Stomach (tissue), 19 donors: ENCODE measurements at places on chromosomes 16 and 17. TPM values are rescaled to one million over a fixed set of nuclear protein-coding genes. Genes with fewer than 3 reads are reported as not detected.
A peak's percentile ranks its signal among the peaks of the same experiment; 100 is the strongest.

DNA sequence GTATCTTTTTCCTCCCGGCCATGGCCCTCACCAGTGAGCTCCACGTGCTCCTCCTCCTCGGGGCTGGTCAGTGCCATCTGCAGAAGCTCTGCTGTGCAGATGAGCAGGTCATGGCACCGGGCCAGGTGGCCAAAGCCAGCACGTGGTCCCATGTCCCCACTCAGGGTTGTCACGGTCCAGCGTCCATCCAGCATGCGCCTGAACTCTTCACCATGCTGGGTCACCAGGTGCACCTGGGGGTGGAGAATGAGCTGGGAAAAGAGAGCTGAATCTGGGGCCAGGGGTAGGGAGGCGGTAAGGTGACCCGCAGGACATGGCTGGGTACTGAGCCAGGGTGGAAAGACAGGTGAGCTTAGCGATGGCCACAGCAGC, 1.3 kb downstream of the DHX58 start:
- no peaks in the 10 kb centered on the region for H3K27me3 ChIP-seq
- peak overlapping the region; percentile 92 for H3K27ac ChIP-seq
- H3K36me3 ChIP-seq, result peaks cover 4% of the 10 kb centered on the region
- no peak for DNase-seq

Gene TNFRSF13B
- 0.37 TPM for total RNA-seq

Gene TNP2
- not detected for total RNA-seq

DNA sequence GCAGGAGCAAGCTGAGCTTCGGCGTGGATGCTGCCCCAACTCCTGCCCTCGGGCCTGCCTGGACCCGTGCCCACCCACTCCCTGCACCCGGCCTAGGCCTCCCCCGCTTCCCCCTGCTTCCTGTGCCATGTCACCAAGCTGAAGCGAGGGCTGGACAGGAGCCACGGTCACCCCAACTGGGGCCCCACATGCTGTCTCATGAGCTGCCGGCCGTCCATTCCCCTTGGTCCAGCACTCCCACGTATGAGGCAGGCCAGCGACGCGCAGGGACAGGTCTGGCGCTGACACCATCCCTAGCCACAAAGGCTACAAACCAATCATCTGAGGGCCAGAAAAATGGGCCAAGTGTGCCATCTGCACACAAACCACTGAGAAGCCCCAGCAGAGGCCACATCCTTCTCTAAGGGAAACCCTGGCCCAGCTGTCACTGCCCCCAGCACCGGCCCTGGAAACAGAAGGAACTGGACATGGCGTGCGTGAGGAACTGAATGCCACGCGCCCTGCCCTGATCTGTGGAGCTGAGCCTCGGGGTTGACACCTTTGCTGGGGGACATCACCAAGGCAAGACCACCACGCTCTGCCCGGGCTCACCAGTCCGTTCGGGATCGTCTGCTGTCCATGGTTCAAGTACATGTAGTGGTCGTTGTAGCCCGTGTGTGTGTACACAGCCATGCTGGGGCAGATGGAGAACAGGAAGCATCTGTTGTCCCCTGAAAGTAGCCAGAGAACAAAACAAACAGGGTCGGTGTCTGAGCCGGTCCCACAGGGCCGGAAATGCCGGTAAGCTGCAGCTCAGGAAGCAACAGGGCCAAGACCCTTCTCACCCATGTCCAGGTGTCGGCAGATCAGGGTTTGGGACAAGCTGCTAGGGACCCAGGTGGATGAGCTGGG, 22.2 kb downstream of the MEAK7 start:
- DNase-seq, result peak; percentile 21
- no peaks in the 10 kb centered on the region for H3K4me1 ChIP-seq
- H3K36me3 ChIP-seq, result peaks cover 90% of the 10 kb centered on the region
- H3K4me3 ChIP-seq, result no peak overlapping the region
- no peak overlapping the region for H3K27ac ChIP-seq

Gene DOC2A
- not detected for total RNA-seq

DNA sequence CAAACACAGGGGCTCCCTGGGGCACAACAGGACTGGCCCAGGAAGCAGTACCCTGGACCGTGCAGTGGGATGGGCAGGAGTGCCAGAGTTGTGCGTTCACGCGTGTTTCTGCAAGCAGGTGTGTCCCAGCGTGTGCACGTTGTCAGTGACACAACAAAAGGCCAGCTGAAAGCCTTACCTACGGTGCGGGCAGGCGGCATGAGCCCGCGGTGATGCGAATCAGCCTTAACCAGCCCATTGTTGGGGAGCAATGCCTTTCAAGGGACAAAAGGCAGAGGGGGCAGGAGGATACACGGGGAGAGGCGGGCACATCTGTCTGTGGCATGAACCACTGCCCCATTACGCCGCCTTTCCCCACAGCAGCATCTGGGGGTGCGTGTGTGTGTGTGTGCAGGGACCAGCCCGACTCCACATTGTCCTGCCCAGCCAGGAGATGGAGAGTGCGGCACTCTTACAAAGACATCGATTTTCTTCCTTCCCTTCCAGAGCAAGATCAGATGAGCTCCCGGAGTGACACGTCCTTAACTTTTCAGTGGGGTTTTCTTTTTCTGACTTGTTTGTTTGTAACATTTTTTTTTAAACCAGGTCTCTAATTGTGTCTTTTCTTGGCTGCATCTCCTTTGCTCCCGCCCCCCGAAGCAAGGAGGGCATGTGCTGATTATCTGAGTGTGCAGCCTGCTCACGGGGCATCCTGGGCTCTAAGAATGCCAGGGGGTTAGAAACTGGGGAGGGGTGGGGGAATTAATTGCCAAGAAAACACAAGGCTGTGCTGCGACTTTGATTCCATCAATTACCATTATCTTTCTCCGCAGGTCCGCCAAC, 158.1 kb downstream of the ZNF423 start:
- H3K4me3 ChIP-seq, result no peak overlapping the region
- no peaks in the 10 kb centered on the region for H3K36me3 ChIP-seq
- DNase-seq, result no peak
- H3K27me3 ChIP-seq, result no peaks in the 10 kb centered on the region
- peaks cover 40% of the 10 kb centered on the region for H3K4me1 ChIP-seq

Gene NPW
- not detected for total RNA-seq

GRCh38 chr16:18788828-18789514, 1.2 kb downstream of the RPS15A start:
- peak overlapping the region; percentile 100 for H3K4me3 ChIP-seq
- H3K4me1 ChIP-seq, result peaks cover 58% of the 10 kb centered on the region
- H3K27ac ChIP-seq, result peak overlapping the region; percentile 92
- peak; percentile 32 for DNase-seq
- H3K36me3 ChIP-seq, result peaks cover 58% of the 10 kb centered on the region
- H3K27me3 ChIP-seq, result no peaks in the 10 kb centered on the region

- peaks cover 88% of the 10 kb centered on the region for H3K4me1 ChIP-seq
- H3K4me3 ChIP-seq, result no peak overlapping the region
- H3K36me3 ChIP-seq, result peaks cover 8% of the 10 kb centered on the region
- peak overlapping the region; percentile 83 for H3K27ac ChIP-seq
These were observed 5.6 kb upstream of the MTSS2 start for GRCh38 chr16:70691223-70692129.

DNA sequence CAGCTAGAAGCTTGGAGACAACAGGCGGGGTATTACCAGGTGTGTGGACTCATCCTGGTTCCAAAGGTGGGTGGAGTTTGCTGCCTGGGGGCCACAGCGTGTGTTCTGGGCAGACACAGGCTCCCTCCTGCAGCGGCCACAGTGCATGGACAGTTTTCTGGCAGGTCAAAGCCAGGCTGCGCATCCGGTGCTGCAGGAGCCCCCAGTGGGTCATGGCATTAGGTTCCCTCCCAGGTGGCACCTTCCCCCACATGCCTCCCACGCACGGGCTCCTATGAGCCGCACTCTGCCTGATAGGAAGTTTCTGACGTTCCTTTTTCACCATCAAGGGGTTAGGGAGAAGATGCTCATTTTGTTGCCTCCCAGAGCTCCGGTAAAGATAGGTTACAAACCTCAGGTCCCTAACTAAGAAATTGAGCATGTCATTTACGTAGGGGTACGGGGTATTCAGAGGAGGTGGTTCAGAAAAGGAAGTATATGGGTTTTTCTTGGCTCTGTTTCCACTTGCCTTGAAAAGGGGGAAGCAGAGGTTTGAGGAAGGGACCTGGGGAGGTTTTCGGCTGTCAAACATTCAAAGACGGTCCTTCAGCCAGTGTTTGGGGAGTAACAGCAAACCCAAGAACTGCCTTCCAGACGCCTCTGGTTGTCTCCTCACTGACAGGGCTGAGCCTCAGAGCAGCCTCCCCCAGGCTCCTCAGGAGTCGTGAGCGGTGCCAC, 32.7 kb upstream of the NAT9 start:
- no peak for DNase-seq
- peaks cover 51% of the 10 kb centered on the region for H3K36me3 ChIP-seq
- no peaks in the 10 kb centered on the region for H3K27me3 ChIP-seq
- H3K4me1 ChIP-seq, result no peaks in the 10 kb centered on the region
- no peak overlapping the region for H3K4me3 ChIP-seq

- H3K27me3 ChIP-seq, result no peaks in the 10 kb centered on the region
- H3K27ac ChIP-seq, result no peak overlapping the region
- H3K4me3 ChIP-seq, result no peak overlapping the region
- no peak for DNase-seq
These were observed 12.4 kb downstream of the PRSS27 start for GRCh38 chr16:2707368-2708289.

- DNase-seq, result no peak
- H3K4me3 ChIP-seq, result no peak overlapping the region
- peaks cover 95% of the 10 kb centered on the region for H3K36me3 ChIP-seq
- no peak overlapping the region for H3K27ac ChIP-seq
- H3K27me3 ChIP-seq, result no peaks in the 10 kb centered on the region
These were observed 24.8 kb downstream of the PDIA2 start for GRCh38 chr16:307691-308312.

DNA sequence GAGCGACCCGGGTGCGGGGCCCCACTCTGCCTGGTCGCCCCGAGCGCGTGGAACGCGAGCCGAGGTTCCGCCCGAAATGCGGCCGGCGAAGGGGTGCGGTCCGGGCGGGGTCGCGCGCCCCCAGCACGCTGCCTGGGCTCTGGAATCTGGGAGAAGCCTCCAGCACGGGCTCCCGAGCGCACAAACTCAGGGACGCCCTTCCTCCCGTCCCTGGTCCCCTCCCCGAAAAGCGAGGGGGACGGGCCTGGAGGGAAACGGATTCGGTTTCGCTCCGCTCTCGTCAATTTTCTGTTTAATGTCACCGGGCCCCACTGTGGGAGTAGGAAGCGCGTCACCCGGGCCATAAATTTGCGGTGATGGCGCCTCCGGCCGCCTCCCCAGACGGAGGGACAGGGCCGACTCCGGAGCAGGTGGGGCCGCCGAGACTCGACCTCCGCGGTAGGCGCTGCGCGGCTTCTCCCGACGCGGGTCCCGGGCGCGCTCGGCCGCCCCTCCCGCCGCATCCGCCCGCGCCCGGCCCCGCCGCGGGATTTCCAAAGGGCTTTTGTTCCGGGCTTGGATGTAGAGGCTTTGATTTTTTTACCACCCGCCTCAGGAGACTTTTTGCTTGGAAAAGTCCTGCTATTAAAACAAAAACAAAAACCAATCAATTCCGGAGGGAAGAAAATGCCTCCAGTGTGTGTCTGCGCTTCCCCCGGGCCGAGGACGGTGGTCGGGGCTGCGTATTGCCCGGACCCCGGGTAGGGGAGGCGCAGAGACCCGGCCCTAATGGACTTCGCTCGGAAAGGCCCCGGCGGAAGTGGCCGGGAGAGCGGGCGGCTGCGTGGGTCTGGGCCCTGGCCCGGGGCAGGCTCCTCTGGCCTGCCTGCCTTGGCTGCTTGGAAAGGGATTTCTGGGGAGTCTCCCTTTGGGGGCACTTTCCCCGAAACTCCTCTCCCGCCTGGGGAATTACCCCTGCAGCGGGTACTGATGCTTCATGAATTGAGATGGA, 7.9 kb upstream of the BAHCC1 start:
- peak; percentile 53 for DNase-seq
- peaks cover 68% of the 10 kb centered on the region for H3K4me1 ChIP-seq
- H3K27ac ChIP-seq, result peak overlapping the region; percentile 96
- H3K4me3 ChIP-seq, result peak overlapping the region; percentile 62

Gene GUCY2D
- not detected for total RNA-seq

DNA sequence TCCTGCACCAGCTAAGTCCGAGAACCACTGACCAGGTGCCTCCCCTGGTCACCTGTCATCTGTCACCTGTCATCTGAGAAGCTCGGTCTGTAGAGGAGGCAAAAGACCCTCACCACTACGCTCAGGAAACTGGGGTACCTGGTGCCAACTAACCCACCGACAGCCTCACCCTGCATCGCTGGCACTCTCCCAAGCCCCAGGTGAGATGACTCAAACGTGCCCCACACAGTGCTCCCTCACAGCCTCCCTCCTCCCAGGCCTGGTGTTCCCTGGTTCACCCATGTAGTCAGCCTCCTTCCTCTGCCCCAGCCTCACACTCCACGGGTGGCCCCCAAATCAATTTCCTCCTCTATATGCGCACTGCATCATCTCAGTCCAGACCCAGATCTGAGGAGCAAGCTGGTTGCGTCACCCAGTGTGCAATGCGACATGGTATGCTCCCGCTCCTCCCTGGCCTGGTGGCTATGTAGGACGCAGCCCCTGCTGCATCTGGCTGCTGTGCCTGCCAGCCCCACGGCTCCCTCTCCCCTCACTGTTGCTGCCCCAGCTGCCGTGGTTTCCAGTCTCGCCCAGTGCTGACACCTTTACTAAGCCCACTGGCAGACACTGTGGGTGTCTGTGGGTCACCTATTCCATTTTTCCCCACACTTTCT, 68.3 kb downstream of the GTF3C1 start:
- H3K36me3 ChIP-seq, result peaks cover 100% of the 10 kb centered on the region
- no peaks in the 10 kb centered on the region for H3K27me3 ChIP-seq
- no peak overlapping the region for H3K27ac ChIP-seq
- no peak for DNase-seq
- no peaks in the 10 kb centered on the region for H3K4me1 ChIP-seq

GRCh38 chr16:31364421-31364820, 9.4 kb downstream of the ITGAX start:
- no peak overlapping the region for H3K4me3 ChIP-seq
- DNase-seq, result no peak
- no peaks in the 10 kb centered on the region for H3K36me3 ChIP-seq
- H3K4me1 ChIP-seq, result no peaks in the 10 kb centered on the region
- H3K27me3 ChIP-seq, result no peaks in the 10 kb centered on the region

DNA sequence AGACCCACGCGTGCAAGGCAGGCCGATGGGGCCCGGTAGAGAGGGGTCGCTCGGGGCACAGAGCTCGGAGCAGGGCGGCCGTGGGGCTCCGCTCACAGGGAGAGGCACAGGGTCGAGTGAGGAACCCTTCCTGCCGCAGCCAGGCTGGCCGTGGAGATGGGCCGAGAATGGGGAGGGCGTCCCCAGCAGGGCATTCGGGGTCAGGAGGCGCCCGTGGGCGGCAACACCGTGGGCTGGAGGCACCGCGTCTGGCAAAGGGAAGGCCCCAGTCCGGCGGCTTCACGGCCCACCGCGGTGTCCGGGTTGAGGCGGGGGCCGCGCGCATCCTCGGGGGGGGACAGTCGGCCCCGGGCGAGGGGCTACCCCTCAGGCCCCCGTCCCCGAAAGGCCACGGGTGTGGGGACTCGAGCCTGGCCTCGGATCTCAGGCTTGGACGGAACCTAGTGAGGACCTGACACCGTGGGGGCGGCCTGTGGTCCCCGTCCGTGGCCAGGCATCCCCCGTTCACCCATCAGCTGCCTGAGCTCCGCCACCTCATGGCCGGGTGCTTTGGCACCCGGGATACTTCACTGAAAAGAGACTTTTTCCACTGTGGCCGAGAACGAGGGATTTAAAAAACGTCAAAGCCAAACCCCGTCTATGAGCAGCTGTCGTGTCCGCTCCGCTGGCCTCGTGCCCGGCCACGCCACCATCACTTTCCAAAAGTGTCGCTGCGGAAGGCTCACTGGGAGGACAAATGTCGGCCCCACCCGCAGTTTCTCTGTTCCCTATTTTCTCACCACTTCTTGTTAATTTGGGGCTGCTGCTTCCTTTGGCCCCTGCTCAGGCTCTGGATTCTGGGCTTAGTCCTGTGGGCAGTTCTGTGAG, 73.6 kb downstream of the METRNL start:
- DNase-seq, result peak; percentile 53
- no peak overlapping the region for H3K4me3 ChIP-seq
- H3K36me3 ChIP-seq, result no peaks in the 10 kb centered on the region

- peaks cover 42% of the 10 kb centered on the region for H3K36me3 ChIP-seq
- no peak overlapping the region for H3K27ac ChIP-seq
- H3K4me3 ChIP-seq, result no peak overlapping the region
These were observed 13.4 kb downstream of the ST6GALNAC1 start for GRCh38 chr17:76630151-76630550.
